ENCODE measurements at places on chromosomes 11 and 22.
A peak's percentile ranks its signal among the peaks of the same experiment; 100 is the strongest.

DNA sequence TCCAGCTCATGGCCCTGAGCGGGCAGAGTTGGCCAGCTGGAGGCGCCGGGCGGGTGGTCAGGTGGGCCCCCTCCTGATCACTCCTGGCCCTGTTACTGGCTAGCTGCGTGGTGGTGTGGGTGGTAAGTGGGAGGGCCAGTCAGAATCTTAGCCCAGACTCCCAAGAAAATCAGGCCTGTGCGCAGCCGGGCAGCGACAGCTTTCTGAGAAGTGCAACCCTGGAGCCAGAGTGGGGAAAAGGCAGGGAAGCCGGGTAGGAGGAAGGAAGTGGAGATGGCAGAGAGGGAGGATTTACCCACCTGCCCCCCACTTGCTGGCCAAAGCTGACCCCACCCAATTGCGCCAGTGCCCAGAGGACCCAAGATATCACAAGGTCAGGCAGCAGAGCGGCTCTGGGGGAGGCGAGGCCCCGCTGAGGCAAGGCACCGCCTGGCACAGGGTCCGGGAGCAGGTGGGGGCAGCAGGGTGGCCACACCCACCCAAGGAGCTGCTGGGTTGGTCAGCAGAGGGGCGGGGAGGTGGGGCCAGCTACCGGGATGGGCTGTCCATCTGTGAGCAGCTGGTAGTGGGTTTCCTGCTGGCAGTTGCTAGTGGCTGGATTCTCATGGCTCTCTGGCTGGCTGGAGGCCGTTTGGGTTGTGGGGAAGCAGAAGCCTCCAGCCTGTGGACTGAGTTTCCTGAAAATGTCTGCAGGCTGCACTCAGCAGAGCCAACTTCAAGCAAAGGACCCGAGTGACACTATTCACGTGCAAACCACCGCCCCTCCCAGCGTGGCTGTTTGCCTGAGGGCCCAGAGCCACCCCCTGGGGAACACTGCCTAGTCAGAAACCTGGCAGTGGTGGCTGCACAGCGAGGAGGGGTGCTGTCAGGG is 196.4 kb downstream of the IGLL1 start:
- DNase-seq = no peak

GRCh38 chr11:92855607-92856405 is 113.6 kb upstream of the MTNR1B start:
- DNase-seq = no peak

GRCh38 chr11:132028380-132029240 is 658.2 kb downstream of the NTM start:
- DNase-seq = peak; percentile 5

- DNase-seq = no peak
Observed at GRCh38 chr11:93895106-93895862, 44.9 kb upstream of the VSTM5 start.

DNA sequence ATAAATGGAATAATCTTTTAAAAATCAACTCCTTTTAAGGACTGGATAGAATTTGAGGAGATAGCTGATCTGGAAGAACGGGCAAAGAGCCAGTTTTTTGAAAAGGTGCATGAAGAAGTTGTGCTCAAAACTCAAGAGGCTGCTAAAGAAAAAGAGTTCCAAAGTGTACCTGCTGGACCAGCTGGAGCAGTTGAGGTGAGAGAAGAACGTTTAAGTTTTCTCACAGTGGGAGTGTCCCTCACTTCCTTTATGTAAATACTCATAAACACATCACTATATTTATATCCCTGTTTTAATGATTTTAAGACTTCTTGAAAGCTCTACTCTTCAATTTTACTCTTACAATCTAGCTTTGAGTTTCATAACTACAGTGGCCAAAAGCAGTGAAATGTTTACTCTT is 11.7 kb upstream of the ANKRD42 start:
- no peak for DNase-seq

DNA sequence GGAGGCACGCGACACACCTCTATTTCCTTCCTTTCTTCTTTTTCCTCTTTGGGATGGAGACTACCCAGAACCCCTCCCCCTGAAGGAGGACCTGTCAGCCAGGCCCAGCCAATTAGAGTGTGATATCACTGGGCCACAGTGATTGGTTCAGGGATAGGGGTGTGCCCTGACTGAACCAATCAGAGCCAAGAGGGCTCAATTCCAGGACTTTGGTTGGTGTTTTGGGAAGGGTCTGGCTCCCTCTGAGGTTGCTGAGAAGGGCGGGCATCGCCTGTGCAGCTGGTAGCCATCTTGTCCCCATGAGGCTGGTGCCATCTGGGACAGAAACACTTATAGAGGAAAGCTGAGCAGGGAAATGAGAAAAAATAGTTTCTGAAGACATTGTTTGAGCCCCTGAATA is 71.4 kb downstream of the CHST1 start:
- no peak for DNase-seq

GRCh38 chr11:26843539-26843938 is 121.7 kb upstream of the SLC5A12 start:
- no peak for DNase-seq

- no peak for DNase-seq
Observed at GRCh38 chr11:67400942-67401494, 640 bp downstream of the PPP1CA start.

DNA sequence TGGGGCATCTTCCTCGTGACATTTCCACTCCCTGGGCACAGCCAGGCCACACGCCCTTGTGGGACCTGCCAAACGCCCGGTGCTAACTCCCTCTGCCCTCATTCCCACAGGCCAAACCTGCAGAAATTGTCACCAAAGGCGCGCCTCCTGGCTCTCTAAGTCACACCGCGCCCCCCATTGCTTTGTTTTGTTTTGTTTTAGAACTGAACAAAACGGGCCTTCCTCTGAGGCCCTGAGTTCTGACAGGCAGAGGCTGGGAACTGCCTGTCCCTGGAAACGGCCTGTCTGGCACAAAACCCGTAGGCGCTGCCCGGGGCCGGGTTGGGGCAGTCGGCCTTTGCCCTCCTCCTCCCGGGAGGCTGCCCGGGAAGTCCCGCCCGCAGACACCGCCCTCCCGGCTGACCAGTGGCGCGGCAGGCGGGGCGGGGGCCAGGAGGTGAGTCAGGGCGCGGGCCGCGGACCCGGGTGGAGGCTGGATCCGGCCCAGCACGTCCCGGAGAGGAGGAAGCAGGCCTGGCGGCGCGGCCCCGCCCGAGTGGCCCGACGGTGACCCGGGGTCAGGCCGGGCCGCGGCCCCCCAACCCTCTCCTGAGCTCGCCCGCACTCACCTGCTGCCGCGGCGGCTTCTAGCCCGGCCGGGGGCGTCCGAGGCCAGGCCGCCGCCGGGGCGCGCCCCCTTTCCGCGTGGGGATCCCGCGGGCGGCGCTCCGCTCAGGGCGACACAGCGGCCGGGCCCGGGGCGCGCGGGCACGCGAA is 465 bp downstream of the SUN2 start:
- DNase-seq = peak; percentile 79

DNA sequence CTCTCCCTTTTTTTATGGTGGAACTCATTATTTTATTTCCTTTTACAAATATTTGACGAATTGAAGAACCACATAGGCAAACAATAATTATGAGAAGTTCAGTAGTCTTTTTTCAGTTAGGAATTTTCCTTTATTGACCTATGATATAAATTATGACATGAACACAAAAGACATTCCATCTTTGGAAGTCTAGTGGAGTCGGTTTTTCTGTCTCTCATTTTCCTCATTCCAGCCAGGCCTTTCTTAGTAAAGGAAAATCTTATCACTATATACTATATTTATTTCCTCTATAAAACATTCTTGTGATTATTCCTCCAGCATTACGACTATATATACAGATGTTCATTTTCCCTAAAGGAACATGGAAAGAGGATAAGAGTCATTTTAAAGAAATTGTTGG is 1046.1 kb downstream of the DLG2 start:
- DNase-seq = no peak

DNA sequence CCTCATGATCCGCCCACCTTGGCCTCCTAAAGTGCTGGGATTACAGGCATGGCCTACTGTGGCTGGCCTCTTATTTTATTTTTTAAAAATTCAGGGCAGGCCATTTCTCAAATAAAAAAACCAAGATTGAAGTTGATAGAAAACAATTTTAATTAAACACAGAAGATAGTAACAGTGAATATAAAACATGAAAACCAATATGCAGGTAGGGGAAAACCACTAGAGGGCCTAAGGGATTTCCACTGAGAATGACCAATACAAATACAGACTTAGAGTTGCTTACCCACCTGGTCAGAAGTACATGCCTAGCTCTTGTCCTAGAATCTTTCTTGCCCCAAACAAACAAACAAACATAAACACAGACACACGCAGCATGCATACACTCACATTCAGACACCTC is 1.7 kb upstream of the RTCB start:
- no peak for DNase-seq

DNA sequence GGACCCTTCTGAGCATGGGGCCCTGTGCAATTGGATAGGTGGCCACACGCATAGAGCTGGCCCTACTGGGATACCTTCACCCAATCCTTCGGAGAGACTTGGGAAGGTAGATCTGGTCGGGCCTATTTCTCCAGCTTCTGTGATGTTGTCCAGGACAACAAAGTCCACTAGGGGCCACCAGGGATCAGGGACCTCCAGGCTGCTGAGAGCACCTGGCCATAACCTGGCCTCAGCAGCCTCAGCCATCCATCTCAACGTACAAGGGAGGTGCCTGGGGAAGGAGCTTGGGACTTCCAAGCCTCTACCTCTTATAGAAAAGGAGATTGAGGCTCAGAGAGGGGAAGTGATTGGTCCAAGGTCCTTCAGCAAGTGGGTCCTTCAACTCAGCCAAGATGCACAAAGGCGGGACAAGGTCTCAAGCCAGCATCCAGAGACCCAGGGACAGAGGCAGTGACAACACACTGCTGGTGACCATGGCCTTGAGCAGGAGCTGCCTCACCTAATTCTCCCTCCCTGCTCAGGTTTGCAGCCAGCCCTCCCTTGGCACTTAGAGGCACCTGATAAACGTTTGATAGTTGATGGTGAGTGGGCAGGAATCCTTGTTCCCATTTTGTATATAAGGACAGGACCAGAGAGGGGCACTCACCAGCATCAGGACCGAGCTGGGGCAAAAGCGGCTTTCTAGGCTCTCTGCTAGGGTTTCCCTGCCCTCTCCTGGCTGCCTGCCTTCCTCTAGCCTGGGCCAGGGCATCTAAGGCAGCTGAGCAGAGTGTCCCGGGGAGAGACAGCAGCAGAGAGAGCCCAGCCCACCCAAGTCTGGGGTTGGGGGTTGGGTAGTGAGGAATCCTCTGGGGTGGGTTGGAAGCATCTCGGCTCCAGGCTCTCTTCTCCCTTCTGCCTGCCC is 4.5 kb downstream of the RAC2 start:
- DNase-seq = no peak

DNA sequence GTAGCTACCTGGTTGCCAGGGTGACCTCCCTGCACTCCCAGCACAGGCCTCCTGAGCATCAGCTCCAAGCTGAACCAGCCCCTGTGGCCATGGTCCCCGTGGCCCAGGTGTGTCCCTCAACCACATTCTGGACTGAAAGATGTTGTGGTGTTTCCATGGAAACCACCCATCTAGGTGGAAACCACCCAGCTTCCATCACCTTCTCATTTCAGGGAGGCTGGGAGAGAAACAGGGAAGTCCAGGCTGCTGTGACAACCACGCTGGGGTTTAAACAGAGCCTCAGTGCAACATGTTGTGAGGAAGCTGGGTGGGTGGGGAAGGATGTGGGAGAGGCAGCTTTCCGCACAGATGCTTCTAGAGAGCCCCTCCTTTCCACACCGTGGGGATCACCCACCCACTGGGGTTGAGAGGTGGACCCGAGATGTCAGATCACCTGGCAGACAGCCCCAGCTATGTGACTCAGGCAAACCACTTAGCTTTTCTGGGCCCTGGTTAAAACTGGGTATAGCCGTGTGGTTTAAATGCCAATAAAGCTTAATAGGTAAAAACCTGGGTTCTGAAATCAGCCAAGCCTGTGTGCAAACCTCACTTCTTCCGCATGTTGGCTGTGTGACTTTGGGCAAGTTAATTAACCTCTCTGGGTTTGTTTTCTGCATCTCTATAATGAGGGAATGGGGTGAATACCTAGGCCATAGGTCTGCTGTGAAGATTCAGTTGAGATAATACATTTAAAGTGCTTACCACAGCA is 46.4 kb downstream of the CD82 start:
- DNase-seq = peak; percentile 50

GRCh38 chr11:17207317-17208256 is at the start of gene PIK3C2A:
Gene PIK3C2A, minus strand, starts transcription at chr11:17207986. Its CDS starts 38,245 bp downstream, at chr11:17169741.
- DNase-seq = peak; percentile 95

GRCh38 chr11:36239636-36240035 is 49.6 kb downstream of the COMMD9 start:
- DNase-seq = no peak

DNA sequence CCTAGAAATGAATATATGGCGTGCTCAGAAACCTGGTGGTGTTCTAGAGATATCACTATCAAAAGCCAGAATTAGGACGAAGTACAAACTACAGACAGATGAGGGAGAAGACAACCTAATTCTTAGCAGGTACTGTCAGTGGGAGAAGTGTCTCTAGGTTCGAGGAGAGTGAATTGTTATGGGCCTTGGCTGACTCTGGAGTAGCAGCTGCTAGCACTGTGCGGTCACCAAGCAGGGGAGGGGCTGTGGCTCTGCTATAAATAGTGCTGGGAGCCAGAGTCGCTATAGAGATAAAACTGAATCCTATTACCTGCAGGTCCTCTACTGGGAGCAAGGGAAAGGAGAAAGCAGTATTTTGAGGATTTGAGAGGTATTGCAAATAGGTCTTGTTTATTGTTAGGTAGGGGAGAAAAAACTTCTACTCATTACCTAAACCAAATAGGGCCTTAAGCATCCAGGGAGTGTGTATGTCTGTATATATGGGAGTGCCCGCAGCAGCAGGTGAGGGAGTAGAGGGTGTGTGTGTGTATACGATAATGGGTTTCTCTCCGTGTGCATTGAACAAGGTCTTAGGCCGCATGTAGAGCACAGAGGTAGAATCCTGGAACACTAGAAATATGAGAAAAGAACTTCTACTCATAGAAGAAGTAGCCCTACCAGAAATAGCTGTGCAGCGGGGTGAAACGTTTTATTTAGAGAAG is 2.2 kb downstream of the MADD start:
- DNase-seq = no peak

DNA sequence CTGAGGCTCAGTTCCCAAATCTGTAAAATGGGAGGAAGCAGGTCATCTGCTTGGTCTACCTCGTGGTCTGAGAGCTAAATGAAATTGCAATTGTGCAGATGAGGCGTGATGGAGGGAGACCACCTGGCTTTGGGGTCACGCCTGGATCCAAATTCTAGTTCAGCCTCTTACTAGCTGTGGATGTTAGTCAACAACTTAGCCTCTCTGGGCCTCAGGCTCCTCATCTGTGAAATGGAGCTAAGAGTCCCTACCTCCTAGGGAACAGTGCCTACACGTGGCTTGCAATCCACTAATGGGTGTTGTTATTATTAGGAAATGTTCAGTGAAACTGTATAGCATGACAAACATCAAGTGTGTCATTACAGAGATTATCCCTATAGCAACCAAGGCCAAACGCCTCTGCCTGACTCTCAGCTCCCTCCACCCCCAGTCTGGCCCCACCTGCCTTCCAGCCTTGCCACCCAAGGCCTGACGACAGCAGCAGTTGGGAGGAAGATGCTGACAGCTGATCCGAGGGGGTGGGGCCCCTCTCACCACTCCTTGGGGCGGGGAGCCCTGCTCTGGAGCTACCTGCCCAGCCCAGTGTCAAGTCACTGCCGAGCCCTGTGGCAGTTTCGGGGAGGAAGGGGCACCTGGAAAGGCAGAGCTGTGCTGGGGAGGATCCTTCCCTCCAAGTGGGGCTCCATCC is 1.7 kb upstream of the RHOD start:
- peak; percentile 23 for DNase-seq

GRCh38 chr11:117319214-117319840 is 3.3 kb upstream of the BACE1 start:
- no peak for DNase-seq

All from T-helper 2 cell treated with Interferon-gamma antibody and Interleukin-4, amounts not matched to agents 5 μg/mL and 100 μg/mL, for 36 hours (primary cell).